ENCODE measurements at places on chromosomes 12 and 14.
A peak's percentile ranks its signal among the peaks of the same experiment; 100 is the strongest.

DNA sequence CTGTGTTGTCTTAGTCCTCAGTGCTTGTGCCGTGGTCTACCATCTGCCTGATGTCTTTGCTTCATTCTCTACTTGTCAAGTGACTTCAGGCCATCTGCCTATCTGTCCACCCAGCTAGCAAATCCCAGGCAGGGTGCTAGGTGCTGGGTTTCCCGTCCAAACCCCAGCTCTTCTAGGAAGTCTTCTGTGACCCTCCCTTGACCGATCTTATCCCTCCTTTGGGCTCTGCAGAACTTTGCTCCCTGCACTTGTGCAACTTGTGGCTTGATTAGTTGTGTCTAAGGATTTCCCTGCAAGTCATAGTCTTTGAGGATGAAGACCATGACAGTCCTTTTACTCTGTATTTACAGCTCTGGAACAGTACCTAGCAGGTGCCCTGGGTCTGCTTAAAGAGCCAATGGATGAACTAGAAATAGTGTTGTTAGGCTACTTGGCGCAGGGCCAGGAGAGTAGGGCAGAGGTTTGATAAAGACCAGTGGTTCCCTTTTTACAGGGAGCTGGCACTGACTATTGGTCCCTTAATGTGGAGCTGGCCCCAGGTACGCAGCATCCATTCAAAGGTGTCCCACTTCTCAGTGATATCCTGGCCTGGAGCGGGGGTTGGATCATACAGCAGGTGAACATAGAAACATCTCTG lies 60.1 kb downstream of the ADCK1 start:
- no peak for DNase-seq

DNA sequence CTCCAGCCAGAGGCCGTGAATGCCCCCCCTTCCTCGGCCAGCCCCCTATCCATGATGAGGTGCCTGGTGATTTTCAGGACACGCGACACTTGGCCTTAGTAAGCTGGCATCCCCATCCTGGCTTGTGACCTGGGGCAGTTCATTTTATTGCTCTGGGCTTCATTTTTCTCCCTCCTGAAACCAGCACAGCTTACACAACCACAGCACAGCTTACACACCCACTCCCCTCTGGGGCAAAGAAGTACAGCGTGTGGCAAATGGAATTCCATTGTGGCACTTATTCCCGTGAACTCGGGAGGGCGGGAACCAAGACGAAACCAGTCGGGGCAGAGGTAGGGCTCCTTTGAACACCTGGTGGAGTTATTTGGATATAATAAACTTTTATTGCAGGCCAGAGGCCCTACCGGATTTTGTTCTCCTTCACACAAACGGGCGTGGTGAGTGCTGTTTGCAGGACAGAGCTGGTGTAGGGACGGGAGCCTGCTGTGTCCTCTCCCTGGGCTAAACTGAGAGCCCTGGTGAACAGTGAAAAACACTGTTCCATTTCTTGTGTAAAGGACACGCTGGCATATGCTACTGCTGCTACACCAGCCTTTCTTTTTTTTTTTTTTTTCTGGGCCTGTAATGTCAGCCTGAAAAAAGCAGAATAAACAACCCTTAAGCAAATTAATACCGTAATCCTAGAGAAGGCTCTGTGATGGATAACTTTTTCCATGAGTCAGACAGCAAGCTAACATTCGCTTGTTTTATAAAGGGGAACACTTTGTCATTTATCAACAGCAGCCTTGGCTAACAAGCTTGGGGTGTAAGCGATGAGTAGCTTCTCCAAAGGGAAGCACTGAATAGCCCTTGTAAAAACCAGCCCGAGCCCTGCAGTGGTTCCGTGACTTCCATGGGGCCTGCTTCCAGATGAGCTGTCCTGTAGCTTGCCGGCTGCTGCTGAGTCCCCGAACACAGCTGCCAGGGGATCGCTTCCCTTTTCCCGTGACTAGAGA lies 29.3 kb downstream of the CD9 start:
- peak; percentile 32 for DNase-seq

- DNase-seq, result no peak
These were observed 150.2 kb downstream of the TMEM132D start for GRCh38 chr12:129753586-129753985.

DNA sequence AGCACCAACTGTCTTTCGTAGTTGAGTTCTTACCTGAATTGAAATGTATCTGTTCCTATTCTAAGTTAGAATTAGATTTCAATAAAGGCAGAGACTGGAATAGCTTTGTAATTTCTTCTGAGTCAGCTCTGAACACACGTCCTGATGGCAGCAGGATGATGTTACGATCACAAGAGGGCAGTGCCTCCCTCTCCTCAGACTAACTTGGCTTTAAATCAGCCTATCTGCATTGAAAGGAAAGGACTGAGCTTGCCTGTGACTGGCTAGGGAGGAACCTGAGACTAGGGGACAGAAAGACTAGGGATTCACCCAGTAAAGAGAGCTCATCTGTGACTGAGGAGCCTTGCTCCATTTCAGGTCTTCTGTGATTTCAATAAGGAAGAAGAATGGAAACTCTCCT lies 323.7 kb upstream of the OR4E1 start:
- no peak for DNase-seq

DNA sequence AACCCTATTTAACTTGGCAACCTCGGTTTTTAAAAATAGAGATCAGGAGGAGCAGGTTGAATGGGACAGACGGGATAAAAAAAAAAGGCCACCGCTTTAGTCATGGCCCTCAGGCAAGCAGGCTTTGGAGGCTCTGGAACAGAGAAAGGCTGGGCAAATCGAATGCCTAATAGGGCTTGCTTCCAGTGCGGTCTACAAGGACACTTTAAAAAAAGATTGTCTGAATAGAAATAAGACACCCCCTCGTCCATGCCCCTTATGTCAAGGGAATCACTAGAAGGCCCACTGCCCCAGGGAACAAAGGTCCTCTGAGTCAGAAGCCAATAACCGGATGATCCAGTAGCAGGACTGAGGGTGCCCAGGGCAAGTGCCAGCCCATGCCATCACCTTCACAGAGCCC lies 265.8 kb downstream of the CPNE8 start:
- no peak for DNase-seq

DNA sequence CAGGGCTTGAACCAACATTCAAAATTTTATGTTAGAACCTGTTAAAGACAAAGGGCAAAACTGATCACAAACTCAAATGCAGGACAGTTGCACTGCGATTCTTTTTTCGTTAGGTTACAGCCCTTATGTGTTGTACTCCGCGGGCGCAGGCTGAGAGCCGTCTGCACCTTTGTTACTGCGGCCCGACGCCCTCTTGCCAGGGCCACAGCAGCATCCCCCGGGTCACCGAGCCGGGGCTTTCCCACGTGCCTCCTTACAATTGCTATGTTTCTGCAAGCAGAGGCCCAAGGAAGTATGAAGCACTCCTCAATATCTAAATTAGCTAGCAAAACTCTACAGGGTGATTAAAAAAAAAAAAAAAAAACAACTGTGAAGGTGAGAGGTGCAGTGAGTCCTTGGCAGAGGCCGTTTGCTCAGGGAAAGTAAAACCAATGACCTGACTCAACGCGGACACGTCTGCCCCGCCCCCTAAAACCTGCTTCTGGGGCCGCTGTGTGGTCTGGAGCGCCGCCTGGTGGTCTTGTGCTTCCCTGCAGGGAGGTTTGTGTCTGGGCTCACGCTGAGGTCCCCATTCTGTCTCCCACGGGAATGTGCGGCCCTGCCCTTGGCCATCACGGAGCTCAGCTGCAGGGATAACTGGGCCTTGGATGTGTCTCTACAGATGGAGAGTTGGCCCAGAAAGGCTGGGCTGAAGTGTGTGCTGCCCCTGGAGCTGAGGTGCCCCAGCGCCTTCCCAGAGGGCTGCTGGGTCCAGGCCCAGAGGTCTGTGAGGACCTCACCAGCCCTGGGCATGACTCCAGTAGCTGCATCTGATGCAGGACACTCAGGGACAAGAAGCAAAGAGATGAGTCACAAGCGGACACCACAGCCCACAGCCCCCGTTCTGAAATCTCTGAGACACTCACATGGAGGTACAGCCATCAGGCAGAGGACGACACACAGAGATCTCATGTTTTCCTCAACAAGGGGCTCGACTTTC lies 418.5 kb downstream of the TMEM121 start:
- DNase-seq, result peak; percentile 91

GRCh38 chr14:68248481-68249255 lies 429.1 kb downstream of the RAD51B start:
- DNase-seq, result no peak

- no peak for DNase-seq
These were observed 49.3 kb upstream of the MAX start for GRCh38 chr14:65151609-65151956.

DNA sequence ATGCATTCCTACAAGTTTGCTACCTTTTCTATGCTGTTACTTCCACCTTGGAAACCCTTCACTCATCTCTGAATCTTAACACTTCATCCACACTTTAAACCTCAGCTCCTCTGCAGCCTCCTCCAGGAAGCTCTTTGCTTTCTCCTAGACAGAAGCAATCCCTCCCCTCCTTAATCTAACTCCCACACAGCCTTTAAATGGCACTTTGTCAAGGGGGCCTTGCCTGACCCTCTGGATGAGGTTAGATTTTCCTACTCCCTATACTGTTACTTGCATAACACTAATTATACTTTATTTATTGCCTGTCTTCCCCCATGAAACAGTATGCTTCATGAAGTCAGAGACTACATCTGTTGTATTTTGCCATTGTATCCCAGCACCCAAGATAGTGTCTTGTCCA lies 394.6 kb downstream of the MED13L start:
- no peak for DNase-seq

- DNase-seq, result peak; percentile 48
These were observed 3.9 kb upstream of the RARG start for GRCh38 chr12:53235742-53236442.

DNA sequence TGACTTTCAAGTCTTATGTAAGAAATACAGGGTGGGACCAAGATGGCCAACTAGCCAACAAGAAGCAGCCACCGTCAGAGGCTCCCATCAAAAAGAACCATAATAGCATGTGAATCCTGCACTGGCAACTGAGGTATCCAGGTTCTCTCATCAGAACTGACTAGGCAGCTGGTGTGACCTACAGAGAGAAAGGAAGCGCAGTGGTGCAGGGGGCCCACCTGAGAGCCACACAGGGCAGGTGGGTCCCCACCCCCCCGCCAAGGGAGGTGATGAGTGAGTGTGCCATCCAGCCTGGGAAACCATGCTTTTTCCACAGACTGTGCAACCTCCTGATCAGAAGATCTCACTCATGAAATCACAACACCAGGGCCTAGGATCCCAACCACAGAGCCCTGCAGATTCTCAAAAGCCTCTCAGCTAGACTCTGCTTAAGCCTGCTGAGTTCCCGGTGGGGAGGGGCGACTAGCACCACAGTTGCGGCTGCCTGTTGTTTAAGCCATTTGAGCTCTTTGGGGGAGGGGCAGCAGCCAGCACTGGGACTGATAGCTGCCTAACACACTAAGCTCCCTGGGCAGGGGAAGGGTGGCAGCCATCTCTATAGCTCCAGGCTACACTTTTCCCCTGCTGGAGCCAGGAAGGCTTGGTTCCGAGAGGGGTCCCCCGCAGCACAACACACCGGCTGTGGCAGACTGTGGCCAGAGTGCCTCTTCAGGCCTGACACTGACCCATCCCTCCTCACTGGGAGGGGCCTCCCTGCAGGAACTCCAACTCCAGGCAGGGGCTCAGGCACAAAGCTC lies 75.3 kb downstream of the GARIN6 start:
- DNase-seq, result no peak

- no peak for DNase-seq
These were observed 7.4 kb downstream of the GLIPR1L1 start for GRCh38 chr12:75341873-75342272.

DNA sequence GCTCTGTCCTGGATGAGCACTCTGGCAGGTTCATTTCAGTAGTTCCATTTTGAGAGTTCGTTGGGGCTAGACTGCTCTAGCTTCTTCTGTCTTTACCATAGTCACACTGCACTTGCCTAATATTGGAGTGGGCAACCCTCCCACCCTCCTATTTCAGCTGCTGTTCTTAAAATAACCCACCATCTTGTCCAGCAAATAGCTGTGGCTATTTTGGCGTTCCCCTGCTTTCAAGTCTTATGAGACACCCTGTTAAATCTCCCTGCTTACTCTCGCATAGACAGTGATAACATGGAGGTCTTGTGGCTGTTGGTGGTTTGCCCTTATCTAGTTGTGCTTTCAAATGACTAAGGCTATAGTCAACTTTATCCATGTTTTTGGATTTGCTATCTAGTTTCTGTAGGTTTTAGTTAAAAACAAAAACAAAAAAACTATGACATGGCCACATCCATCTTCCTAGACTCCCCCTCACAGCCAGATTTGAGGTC lies 65.5 kb downstream of the LRP6 start:
- no peak for DNase-seq

GRCh38 chr14:99280066-99280731 lies 8.2 kb upstream of the BCL11B start:
- DNase-seq, result no peak

- no peak for DNase-seq
These were observed 8.7 kb downstream of the CLEC7A start for GRCh38 chr12:10121278-10121677.

DNA sequence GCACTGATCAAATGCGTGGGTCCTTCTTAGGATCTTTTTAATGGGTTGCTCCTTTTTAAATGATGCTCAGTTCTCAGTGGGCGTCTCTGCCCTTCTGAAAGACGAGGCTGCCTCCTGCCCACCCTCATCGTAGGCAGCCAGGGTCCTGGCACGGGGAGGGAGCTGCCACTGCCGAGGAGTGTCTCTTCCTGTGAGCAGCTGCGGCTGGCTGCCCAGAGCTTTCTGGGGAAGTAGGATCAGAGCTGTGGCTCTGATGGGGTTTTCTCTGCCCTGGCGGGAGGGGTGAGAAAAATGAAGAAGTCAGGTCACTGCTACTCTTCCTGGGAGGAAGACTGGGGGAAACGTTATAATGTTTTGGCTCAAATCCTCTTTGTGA lies 31.1 kb upstream of the BEGAIN start:
- no peak for DNase-seq

GRCh38 chr14:34187519-34188044 lies 236.7 kb upstream of the EGLN3 start:
- no peak for DNase-seq

GRCh38 chr14:71566276-71566675 lies 366.0 kb upstream of the RGS6 start:
- DNase-seq, result no peak

GRCh38 chr12:39122562-39123204 lies 217.3 kb upstream of the CPNE8 start:
- DNase-seq, result no peak

- DNase-seq, result no peak
These were observed 81.7 kb downstream of the RIN3 start for GRCh38 chr14:92595267-92595666.
